Left renal cortex interstitium (tissue), 4 donors: ENCODE measurements at places on chromosomes 2 and 18. TPM values are rescaled to one million over a fixed set of nuclear protein-coding genes. Genes with fewer than 3 reads are reported as not detected.

GRCh38 chr2:161351678-161352077 is 43.5 kb downstream of the PSMD14 start:
- DNase-seq = no peak

DNA sequence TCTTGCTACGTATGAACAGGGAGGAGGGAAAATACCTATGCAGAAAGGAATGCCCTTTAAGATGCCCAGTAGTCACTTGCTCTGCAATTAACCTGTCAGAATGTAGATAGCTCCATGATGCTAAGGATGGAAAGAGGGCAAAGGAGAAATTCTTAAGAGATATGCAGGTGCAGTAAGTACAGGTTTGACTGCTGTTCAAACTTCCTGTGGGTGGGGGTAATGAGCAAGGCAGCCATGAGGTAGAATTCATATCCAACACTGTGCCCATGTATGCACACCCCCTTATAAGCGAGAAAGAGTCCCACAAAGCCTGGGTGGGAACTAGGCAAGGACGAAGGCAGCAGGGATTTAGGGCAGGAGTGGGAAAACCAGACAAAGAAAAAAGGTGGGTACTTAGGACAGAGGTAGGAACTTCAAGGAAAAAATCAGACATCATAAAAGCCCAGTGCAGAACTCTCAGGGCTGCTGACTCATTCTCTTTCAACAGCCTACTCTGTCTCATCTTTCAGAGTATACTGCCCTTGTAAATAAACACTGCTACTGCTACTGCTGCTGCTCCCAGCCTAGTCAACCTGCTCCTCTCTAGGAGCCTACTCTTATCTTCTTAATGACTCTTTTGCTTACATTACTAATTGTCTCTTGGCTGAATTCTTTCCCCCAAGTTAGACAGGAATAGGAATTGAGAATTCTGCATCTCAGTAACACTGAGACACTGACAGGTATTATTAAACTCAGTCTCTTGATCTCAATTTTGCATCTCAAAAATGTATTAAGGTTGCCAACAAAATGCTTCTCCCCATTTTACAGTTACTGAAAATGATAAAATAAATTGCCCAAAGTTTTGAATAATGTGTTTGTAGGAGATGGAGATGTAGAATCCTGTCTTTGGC is 189.0 kb downstream of the PTH2R start:
- no peak for DNase-seq

GRCh38 chr18:22961156-22961555 is 28.0 kb downstream of the RBBP8 start:
- no peak for DNase-seq

DNA sequence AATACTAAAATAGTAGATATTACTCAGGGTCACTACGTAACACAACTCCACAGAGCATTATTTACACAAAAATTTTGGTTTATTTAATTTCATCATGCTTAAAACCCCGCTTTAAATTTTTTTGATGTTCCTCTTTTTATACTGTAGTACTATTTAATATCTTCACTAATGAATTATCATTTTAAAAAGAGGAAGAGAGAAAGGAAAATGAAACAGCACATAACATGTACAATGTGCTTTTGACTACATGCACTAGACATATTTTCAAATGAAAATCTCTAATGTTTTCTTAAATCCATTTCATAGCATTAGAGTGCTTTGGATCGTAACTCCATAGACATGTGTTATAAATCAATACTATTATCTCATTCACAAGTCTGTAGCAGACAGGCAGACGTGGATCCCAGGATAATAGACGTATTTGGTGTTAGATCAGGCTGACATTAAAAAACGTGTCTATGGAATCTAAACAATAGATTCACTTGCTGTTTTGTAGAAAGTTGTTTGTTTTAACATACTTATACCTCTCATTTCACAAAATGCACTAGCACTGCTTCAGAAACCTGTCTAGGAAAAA is 897.0 kb downstream of the CPS1 start:
- no peak for DNase-seq

GRCh38 chr2:23666980-23667357 is 260.0 kb downstream of the ATAD2B start:
- no peak for DNase-seq

DNA sequence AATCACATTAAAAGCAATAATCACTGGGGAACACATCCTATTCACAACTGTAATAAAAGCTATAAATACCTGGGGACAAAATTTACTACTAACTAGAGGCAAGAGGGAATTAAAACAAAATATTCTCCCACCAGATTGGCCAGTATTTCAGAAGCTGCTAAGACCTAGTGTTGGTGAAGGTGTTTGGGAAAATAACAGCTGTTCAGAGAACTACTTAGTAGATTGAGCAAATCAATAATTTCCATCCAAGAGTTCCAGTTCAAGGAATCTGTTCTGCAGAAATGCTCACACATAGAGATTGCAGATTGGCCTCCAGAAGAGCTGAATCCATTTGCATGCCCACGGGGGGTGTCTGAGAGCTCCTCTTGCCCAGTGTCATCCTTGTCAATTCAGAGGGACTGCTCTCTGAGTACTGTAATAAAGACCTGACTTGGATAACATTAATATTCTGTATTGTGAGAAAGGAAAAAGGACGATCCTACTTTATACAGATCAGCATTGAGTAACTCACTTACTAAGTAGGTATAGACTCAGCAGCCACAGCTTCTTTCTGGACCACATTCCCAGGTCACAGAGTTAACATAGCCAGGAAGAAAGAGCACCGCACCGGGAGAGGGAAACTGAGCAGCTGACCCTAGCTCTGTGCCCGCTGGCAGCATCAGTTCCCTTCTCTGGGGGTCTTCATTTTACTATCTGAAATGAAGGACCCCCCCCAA is 5.6 kb downstream of the TUBB6 start:
- no peak for DNase-seq

DNA sequence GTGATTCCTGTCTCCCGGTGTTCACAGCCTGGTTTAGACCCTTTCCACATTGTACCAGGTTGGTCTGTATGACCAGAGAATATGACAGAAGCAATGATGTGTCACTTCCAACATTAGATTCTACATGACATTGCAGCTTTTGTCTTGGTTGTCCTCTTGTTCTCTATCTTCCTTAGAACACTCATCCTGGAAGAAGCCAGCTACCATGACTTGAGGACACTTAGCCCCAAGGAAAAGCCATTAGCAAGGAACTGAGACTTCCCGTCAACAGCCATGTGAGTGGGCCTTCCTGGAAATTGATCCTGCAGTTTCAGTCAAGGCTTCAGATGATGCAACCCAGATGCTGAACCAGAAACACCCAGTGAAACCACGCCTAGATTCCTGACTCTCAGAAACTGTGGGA is 143.3 kb downstream of the MREG start:
- DNase-seq = no peak

DNA sequence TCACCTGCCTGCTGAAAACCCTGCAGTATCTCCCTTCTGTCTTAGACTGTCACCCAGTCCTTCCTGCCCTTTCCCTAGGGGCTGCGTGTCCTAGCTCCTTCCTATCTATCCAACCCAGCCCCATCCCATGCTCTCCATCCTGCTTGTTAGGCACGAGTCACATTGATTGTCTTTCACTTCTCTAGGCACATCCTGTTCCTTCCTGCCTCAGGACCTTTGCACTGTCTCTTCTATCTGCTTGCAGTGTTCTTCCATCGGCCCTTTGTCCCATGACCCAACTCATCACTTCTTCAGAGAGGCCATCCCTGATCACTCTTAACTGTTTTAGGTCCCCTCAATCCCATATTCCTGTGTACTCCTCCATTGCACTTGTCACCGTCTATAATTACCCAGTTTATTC is 50.4 kb downstream of the MERTK start:
- no peak for DNase-seq

- no peak for DNase-seq
Measured at GRCh38 chr18:32438173-32438572, 32.5 kb downstream of the GAREM1 start.

GRCh38 chr2:152189622-152190495 is 14.3 kb upstream of the STAM2 start:
- no peak for DNase-seq

The SCN3A gene
- 0.64 TPM for polyA plus RNA-seq

The PSMA8 gene
- not detected for polyA plus RNA-seq

The FKBP7 gene
- polyA plus RNA-seq = 47.7 TPM
